Activated effector memory CD4-positive, alpha-beta T cell treated with Interleukin-2 at 50 U/mL for 16 hours (primary cell): ENCODE measurements at places on chromosomes 13 and 19.

GRCh38 chr13:50037788-50038187 is 22.5 kb downstream of the KCNRG start:
- no peak for DNase-seq

DNA sequence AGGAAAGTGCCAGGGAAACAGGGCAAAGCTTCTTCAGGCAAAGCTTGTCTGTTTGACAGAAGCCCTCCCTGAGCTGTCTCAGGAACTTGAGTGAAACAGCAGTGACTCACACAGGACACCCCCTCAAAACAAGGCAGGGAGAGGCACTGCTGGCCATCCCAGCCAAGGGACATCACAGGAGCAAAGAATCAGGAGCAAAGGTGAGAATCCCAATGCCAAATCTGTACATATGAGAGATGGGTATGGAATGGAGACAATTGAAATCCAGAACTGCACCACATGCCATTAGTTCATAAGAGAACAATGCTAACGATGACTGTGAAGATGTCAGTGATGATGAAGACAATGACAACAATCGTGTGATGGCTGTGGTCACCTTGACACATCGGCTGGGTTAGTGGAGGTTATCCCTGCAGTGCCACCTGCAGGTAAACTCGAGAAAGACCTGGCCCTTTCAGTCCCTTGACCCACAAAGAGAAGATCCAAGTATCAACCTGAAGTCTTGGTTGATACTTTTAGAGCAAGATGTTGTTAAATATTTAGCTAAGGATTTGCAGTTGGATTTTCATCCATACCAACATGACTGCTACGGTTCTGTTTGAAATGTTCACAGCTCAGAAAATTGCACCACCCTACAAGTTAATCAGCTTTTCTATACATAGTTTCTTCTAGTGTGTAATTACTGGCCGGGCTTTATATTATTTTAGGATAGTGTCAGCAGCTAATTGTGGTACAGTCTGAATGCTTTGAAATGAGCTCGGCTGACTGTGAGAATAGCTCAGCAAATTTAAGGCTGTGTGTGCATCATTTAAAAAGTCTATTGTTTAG is 42.0 kb upstream of the IPO5 start:
- no peak for DNase-seq

DNA sequence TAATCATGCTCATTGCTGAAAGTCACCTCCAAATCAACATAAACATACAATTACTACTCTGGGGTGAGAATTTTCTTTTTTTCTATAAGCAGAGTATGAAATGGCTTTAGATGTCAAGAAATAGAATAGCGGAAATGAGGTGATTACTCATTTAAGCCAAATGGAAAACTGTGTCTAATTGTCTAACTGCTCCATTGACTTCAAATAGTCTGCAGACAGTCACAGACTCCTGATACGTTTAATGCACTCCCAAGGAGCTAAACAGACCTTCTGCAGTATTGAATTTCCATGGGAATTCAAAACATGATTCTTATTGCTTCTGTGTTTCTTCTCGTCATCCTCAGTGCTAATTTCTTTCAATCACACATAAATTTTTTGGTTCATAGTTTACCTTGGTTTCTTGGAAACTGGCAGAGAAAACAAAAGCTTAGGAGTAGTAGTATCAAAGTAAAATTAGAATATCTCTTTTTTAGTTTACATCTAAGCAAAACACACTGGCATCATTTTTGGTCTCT is 865.2 kb upstream of the SLC10A2 start:
- DNase-seq: no peak

DNA sequence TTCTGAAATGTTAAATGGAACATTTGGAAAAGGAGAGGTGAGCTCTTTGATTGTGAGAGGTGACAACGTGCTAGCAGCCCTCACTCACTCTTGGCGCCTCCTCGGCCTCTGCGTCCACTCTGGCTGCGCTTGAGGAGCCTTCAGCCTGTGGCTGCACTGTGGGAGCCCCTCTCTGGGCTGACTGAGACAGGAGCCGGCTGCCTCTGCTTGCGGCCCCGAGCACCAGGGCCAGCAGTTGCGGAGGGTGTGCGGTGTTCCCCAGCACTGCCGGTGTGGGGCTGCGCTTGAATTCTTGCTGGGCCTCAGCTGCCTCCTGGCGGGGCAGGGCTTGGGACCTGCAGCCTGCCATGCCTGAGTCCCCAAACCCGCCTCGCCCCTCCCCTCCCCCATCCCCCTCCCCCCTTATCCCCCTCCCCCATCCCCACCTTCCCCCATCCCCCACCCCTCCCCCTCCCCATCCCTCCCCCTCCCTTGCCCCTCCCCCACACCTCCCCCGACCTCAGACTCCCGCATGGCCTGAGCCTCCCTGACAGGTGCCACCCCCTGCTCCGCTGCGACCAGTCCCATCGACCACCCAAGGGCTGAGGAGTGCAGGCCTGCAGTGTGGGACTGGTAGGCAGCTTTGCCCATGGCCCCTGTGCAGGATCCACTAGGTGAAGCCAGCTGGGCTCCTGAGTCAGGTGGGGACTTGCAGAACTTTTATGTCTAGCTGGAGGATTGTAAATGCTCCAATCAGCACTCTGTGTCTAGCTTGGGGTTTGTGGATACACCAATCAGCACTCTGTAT is 411.0 kb downstream of the OLFM4 start:
- no peak for DNase-seq

DNA sequence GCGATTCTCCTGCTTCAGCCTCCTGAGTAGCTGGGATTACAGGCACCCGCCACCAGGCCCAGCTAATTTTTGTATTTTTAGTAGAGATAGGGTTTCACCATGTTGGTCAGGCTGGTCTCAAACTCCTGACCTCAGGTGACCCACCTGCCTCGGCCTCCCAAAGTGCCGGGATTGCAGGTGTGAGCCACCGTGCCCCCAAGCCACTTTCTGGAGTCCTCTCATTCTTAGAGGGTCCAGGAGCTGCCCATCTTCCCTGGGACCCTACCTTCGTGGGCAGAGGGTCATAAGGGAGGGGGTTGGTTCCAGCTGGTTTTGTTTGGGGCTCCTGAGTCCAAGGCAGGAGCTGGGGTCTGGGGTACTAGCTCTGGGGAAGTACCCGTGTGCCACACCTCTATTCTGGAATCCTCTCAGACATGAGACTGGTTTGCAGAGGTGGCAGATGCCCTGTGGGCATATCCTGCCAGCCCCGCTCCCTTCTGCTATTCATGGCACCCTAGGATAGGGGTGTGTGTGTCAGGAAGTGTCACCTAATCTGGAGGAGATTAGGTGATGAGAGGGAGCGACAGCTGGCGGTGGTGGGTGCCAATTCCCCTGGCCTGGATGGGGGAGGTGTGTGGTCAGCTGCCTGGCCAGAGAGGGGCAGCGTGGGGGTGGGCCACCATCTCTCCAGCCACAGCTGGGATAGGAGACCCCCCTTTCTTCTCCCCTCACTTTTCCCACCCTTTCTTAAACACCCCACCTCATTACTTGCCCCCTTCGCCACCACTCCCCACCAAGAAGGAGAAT is 2.1 kb downstream of the PRMT1 start:
- DNase-seq: no peak

GRCh38 chr13:40540328-40541044 is 126.0 kb downstream of the FOXO1 start:
- DNase-seq: no peak

DNA sequence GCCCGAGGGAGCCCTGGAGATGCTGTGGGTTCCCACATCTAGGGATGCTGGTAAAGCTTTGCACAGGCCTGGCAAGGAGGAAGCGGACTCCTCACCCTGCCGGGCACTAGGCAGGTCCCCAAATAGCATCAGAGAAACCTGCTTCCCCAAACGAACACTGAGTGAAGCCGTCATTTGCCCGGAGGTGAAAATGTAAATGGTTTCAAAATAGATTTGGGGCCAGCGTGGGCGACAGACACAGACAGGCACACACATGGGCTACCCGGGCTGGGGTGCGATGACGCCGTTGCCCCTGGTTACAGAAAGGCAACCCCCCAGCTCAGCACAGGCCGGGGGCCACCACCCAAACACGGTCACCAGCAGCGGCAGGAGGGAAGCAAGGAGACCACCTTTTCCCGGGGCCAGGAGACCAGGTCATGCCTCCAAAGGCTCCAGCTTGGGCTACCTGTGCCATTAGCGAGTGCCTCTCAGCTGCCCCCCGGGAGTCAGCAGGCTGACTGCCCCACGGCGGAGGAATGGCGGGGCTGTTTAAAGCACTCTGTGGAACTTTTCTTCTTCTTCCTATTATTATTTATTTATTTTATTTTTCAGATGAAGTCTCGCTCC is 47.5 kb upstream of the NDUFS7 start:
- no peak for DNase-seq

GRCh38 chr19:15404097-15404779 is 14.6 kb downstream of the AKAP8L start:
- no peak for DNase-seq

- no peak for DNase-seq
These were observed 11.9 kb upstream of the PLAUR start for GRCh38 chr19:43681821-43682220.

DNA sequence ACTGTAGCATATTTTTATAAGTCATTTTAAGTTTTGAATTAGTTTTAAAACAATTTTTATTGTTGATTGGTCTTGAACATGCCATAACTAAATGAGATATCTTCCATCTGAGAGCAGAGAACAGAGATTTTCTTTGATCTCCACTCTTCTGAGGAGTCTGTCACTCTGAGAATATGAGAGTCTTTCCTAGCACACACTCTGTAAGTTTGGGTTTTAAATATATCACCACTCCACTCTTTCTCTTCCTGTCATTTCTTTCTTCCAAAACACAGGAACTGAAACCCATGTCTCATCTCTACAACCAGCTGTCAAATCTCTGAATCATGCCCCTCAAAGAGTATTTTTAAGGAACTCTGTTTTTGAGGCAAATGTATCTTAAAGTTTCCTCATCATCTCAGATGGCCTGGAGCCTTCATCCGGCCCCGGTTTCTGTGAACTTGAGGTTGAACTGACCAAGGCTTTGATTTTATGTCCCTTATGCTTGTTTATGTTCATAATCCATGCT is 698.2 kb upstream of the SGCG start:
- DNase-seq: no peak
